NCI-H345 (cell line): ENCODE measurements at places on chromosomes 2 and 18.

- DNase-seq = no peak
These were observed 9.1 kb upstream of the PROM2 start for GRCh38 chr2:95265182-95265581.

GRCh38 chr2:68018727-68019126 lies 44.1 kb downstream of the C1D start:
- DNase-seq = no peak

- no peak for DNase-seq
These were observed 46.5 kb upstream of the SULT1C3 start for GRCh38 chr2:108193251-108193650.

DNA sequence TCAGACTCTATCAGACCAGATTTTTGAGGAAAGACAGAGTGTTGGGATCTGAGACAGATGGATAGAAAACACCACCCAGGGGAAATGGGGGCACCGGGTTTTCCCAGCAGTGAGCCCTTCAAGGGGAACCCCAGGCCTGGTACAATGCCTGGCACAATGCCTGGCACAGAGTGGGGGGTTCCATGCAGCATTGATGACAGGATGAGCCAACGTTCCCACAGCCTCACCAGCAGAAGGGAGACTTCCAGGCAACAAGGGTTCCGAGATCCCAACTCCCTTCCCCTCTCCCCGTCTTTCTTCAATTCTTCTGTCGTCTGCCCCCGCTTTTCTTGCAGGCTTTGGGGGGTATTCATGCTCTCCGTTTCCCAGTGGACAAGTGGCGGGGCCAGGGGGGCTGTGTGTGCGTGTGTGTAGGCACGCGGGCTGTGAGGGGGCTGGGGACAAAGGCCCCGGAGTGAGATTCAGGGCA lies 132.1 kb upstream of the HAAO start:
- no peak for DNase-seq

GRCh38 chr2:229715895-229716507 lies 1.6 kb upstream of the DNER start:
- peak; percentile 81 for DNase-seq

GRCh38 chr2:35503311-35503710 lies 852.3 kb upstream of the CRIM1 start:
- DNase-seq = no peak
